CD4-positive, alpha-beta T cell treated with Interferon gamma for 1 hour (primary cell): ENCODE measurements at places on chromosomes 5 and 9.

GRCh38 chr5:69049151-69049550, 44.7 kb upstream of the SLC30A5 start:
- no peak for DNase-seq

- DNase-seq, result no peak
These were observed 20.1 kb upstream of the FCN2 start for GRCh38 chr9:134860510-134860909.

GRCh38 chr5:142978726-142979125, 208.5 kb downstream of the ARHGAP26 start:
- DNase-seq, result no peak

GRCh38 chr5:108728566-108729241, 19.0 kb upstream of the FER start:
- peak; percentile 46 for DNase-seq

- no peak for DNase-seq
These were observed 303.6 kb downstream of the SPOCK1 start for GRCh38 chr5:137195483-137195882.
